ENCODE measurements at places on chromosomes 1 and 21.
A peak's percentile ranks its signal among the peaks of the same experiment; 100 is the strongest.

GRCh38 chr1:235270625-235271024 lies 57.4 kb downstream of the ARID4B start:
- DNase-seq: no peak
- peaks cover 27% of the 10 kb centered on the region for H3K4me1 ChIP-seq
- no peak overlapping the region for H3K27ac ChIP-seq
- H3K4me3 ChIP-seq: no peak overlapping the region
- H3K36me3 ChIP-seq: no peaks in the 10 kb centered on the region

- H3K4me1 ChIP-seq: no peaks in the 10 kb centered on the region
- no peak overlapping the region for H3K4me3 ChIP-seq
- no peak for DNase-seq
- H3K36me3 ChIP-seq: no peaks in the 10 kb centered on the region
These were observed 159.0 kb upstream of the GALNT2 start for GRCh38 chr1:229907884-229908638.

GRCh38 chr1:223712194-223712849 lies at the start of gene CAPN2:
Gene CAPN2 (plus strand): TSS chr1:223712539. CDS start chr1:223712641, 102 bp downstream.
- no peaks in the 10 kb centered on the region for H3K27me3 ChIP-seq
- no peaks in the 10 kb centered on the region for H3K36me3 ChIP-seq
- no peak for DNase-seq
- H3K27ac ChIP-seq: peak within 1 kb of the TSS; percentile 94
- H3K4me1 ChIP-seq: peaks cover 49% of the 10 kb centered on the region

- H3K4me1 ChIP-seq: no peaks in the 10 kb centered on the region
- H3K27me3 ChIP-seq: no peaks in the 10 kb centered on the region
- no peak for DNase-seq
- no peak overlapping the region for H3K4me3 ChIP-seq
These were observed 20.0 kb downstream of the SCYL3 start for GRCh38 chr1:169873582-169874199.

DNA sequence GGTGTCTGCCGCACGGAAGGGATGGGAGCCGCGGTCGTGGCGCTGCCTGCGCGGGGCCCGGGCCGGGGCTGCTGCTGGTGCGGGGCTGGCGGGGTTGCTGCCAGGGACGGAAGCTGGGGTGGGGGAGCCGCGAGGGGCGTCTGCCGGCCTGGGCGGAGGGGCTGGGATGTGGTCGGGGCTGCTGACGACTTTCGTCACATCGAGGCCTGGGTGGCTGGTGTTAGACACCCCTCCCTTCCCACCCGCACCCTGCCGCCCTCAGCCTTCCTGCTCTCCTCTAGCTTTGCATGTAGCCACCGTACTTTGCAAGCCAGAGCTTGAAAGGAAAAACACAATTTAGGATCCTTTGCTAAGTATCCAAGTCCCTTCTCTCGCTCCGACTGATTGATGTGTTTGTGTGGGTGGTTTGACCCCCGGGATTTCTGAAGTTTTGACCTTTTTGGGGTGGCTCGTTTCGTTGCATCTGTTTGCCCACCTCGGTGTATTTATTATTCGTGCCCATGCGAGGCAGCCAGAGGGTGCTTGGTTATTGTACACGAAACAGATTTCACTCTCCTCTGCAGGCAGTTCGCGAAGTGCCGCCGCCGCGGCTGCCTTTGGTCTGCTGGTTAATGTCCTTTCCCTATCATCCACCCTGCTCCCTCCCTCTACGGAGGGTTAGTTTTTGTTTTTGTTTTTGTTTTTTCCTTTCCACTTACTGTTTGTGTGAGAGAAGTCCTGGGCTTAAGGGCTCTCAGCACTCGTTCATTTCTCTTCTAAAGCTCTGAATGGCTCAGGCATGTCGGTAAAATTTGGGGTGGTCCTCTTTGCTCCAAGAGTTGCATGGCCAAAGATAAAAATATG lies 868 bp downstream of the C1orf21 start:
- no peak for DNase-seq
- H3K27me3 ChIP-seq: no peaks in the 10 kb centered on the region
- H3K4me1 ChIP-seq: peaks cover 11% of the 10 kb centered on the region
- H3K4me3 ChIP-seq: peak overlapping the region; percentile 98
- no peak overlapping the region for H3K27ac ChIP-seq

DNA sequence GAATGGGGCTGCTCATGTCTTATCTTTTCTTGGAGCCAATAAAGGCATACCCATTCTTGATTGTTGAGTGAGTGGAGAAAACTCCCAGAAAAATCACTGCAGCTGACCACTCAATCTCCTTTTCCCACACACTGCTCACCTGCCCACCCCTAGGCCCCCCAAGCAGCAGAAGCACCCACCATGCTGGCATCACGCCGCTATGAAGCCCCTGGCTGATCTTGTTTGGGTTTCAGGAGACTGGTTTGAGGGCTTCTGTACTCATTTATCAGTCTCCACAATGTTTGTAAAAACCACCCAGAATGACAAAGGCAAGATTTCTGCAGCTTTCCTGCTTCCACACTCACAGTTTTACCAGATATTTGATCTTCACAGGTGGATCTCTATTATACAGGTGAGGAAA lies 33.5 kb upstream of the ATP2B4 start:
- no peak overlapping the region for H3K4me3 ChIP-seq
- no peak for DNase-seq
- no peaks in the 10 kb centered on the region for H3K27me3 ChIP-seq
- H3K27ac ChIP-seq: no peak overlapping the region

DNA sequence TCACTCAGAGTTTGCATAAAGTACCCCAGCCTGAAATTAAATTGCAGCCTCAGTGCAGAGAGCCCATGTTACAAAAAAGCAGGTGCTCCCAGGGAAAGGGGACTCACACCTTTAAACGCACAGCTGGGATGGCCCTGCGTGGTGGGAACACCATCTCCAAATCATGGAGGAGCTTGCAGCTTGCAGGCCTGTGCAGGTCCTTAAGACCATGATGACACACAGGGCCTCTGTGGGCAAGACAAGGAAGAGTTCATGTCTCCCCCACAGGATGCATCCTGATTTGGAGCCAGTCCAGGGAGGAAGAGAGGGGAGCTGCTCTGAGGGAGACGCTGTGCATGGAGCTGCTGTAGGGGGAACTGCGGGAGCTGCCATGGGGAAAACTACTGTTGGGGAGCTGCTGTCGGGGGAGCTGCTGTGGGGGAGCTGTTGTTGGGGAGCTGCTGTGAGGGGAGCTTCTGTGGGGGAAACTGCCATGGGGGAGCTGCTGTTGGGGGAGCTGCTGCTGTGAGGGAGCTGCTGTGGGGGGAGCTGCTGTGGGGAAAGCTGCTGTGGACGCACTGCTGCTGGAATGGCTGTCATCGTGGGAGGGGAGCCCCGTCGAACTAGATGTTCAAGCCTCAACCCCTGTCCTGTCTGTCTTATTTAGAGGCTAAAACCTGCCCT lies 113.9 kb downstream of the MATN1 start:
- H3K36me3 ChIP-seq: no peaks in the 10 kb centered on the region
- no peaks in the 10 kb centered on the region for H3K27me3 ChIP-seq
- no peak overlapping the region for H3K27ac ChIP-seq
- DNase-seq: no peak
- H3K4me1 ChIP-seq: no peaks in the 10 kb centered on the region

GRCh38 chr1:17874231-17874630 lies 119.1 kb downstream of the ACTL8 start:
- peaks cover 13% of the 10 kb centered on the region for H3K4me1 ChIP-seq
- H3K27me3 ChIP-seq: no peaks in the 10 kb centered on the region
- H3K27ac ChIP-seq: no peak overlapping the region
- DNase-seq: no peak
- no peak overlapping the region for H3K4me3 ChIP-seq

GRCh38 chr1:218081358-218081757 lies 203.7 kb upstream of the RRP15 start:
- no peak for DNase-seq
- no peak overlapping the region for H3K27ac ChIP-seq
- no peaks in the 10 kb centered on the region for H3K36me3 ChIP-seq
- no peaks in the 10 kb centered on the region for H3K4me1 ChIP-seq
- H3K27me3 ChIP-seq: no peaks in the 10 kb centered on the region

GRCh38 chr1:1116701-1117468 lies 996 bp upstream of the C1orf159 start:
- no peaks in the 10 kb centered on the region for H3K36me3 ChIP-seq
- no peak for DNase-seq
- no peak overlapping the region for H3K27ac ChIP-seq
- H3K4me3 ChIP-seq: peak overlapping the region; percentile 99
- H3K27me3 ChIP-seq: no peaks in the 10 kb centered on the region
- peaks cover 6% of the 10 kb centered on the region for H3K4me1 ChIP-seq

DNA sequence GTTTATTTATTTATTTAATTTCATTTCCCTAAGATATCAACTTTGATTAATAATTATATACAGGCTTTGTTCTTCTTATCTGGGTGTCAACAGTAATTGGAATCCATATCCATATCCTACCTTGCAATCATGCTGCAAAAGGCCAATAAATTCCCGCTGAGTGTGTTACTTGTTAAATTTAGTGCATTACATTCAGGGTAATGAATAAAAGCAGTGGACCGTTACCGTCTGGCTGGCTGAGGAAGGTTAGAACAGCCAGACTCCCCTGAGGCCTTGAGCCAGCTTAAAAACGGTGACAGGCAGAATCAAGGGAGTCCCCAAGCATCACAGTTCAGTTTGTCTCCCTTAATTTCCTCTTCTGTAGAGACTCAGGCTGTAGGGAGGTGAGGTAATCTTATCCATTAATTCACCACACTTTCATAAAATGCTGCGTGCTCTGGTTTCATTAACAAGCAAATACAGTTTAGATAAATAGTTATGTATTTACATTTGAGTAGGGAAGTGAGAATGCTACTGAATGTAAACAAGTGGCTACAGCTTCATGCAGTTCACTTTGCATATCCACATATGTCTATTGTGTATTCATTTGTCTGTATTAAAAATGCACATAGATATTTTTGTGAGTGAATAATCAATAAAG lies 888.2 kb upstream of the CXADR start:
- H3K4me1 ChIP-seq: no peaks in the 10 kb centered on the region
- H3K4me3 ChIP-seq: no peak overlapping the region
- no peaks in the 10 kb centered on the region for H3K36me3 ChIP-seq

- no peaks in the 10 kb centered on the region for H3K36me3 ChIP-seq
- peak overlapping the region; percentile 82 for H3K27ac ChIP-seq
- DNase-seq: no peak
- peaks cover 9% of the 10 kb centered on the region for H3K4me1 ChIP-seq
- H3K27me3 ChIP-seq: no peaks in the 10 kb centered on the region
These were observed 884 bp downstream of the SPATA6 start for GRCh38 chr1:48470950-48471690.

DNA sequence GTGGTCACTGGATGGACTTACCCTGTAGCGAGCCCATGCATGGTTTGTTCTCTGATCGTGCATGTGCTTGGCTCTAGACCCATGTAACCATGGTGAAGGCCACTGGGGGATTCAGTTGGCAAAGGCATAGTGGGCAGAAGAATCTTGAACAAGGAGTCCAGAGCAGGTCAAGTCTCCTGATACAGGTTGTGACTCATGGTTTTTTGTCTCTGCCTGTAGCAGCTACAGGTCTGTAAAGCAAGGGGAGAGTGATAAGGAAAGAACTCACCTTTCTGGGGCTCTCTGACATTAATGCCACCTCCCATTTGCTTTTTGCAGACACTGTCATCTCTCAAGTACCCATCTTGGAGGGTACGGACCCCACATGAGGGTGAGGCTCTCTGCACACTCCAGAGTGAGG lies 153.4 kb upstream of the CAMK1G start:
- no peaks in the 10 kb centered on the region for H3K4me1 ChIP-seq
- no peak overlapping the region for H3K4me3 ChIP-seq
- H3K36me3 ChIP-seq: no peaks in the 10 kb centered on the region
- no peak overlapping the region for H3K27ac ChIP-seq

DNA sequence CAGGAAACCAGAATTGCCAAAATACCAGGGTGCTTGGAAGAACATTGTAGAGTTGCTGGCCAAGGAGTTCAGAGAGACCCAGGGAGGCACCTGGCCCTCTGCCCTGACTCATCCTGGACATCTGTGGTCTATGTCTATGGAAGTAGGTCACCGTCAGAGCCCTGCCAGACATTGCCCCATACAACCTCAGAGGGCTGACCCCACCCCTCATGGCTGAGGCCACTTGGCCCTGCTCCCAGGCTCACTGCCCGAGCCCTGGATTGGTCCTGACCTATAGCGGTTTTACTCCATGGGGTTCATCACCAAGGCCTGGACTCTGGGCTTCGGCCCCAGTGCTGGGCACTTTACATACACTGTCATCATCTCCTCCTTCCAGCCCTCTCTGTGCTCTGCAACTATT lies 233.1 kb downstream of the PTPRU start:
- H3K4me1 ChIP-seq: no peaks in the 10 kb centered on the region
- no peak overlapping the region for H3K4me3 ChIP-seq
- H3K36me3 ChIP-seq: no peaks in the 10 kb centered on the region
- H3K27me3 ChIP-seq: no peaks in the 10 kb centered on the region
- no peak overlapping the region for H3K27ac ChIP-seq
- DNase-seq: no peak

- peaks cover 26% of the 10 kb centered on the region for H3K4me1 ChIP-seq
- no peak overlapping the region for H3K4me3 ChIP-seq
- DNase-seq: no peak
- H3K36me3 ChIP-seq: peaks cover 20% of the 10 kb centered on the region
These were observed 3.1 kb upstream of the YRDC start for GRCh38 chr1:37811027-37811655.

GRCh38 chr21:36321325-36322082 lies 1.5 kb downstream of the MORC3 start:
- peak overlapping the region; percentile 96 for H3K27ac ChIP-seq
- H3K27me3 ChIP-seq: no peaks in the 10 kb centered on the region
- H3K4me3 ChIP-seq: peak overlapping the region; percentile 92
- DNase-seq: no peak

DNA sequence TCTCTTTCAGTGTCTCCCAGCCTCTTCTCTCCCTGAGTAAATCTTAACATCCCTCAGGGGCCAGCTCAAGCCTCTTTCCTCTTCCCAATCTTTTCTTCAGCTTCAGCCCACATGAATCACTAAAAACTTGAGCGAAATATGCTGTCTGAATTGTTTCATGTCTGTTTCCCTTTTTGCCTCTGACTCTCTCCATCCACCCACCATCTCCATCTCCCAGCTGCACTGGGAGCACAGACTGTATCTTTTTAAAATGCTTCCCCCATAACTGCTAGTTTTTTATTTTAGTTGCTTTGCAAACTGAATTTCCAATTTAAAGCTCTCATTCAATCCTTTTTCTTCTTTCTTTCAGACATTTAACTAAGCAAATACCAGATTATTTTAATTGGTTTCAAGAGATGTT lies 3.0 kb upstream of the AHCTF1 start:
- H3K27ac ChIP-seq: no peak overlapping the region
- no peak for DNase-seq
- peaks cover 8% of the 10 kb centered on the region for H3K4me1 ChIP-seq
- H3K4me3 ChIP-seq: no peak overlapping the region
